Stimulated activated CD4-positive, alpha-beta T cell treated with anti-CD3 and anti-CD28 coated beads, Interleukin-1b, Interleukin-23, amount 100 ng/mL, for 1 hour (primary cell): ENCODE measurements at places on chromosomes 4 and X.

DNA sequence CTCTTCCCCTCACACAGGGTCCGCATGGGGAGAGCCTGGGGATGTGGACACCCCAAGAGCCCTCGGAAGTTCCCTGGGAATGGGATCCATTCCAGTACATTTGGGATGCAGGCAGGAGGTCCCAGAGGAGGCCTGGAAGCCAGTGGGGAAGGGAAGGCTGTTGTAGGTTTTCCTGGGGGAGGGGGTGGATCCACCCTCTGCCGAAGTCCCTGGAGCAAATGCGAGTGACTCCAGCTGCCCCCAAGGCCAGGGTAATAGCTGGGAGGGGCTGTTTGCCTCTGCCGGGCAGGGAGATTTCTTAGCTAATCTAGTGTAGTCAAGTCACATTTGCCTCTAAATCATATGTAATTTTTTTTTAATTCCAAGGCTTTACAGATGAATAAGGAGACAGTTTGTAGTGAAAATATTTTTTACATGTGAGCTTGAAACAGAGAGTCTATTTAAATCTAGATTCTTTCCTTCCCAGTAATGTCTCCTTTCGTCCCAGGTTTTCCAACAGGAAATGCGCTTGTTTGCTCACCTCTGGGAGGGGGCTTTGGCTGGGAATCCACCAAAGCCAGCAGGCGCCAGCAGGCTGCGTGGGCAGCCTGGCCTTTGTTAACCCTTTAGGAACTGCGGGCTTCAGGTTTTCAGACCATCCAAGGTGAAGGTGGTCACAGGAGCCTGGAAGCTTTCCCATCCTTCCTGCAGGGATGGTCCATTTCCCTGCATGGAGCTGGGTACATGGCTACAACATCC is 26.8 kb downstream of the SH3TC1 start:
- DNase-seq: no peak

DNA sequence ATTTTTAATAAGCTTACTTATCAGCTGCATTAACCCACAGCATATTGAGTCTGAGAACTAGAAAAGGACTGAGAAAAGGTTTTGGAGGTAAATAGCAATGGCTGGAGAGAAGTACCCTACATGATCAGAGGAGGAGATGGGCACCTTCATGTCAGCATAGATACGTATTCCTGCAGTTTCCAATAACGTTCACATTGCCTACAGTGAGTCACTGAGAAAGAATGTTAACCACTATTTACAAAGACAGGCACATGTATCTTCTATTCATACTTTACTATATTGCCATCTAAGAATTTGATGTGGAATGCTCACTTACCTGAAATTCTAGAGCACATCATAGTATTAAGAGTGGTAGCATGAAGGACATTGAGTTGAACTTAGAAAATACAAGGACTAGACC is 92.5 kb downstream of the TLL1 start:
- DNase-seq: no peak

- no peak for DNase-seq
Observed at GRCh38 chrX:130378024-130378669, 7.3 kb downstream of the GPR119 start.

GRCh38 chr4:82528868-82529267 is 32.9 kb downstream of the TMEM150C start:
- no peak for DNase-seq

- no peak for DNase-seq
Observed at GRCh38 chrX:107700790-107701189, 72.5 kb downstream of the PRPS1 start.
